Activated CD4-positive, CD25-positive, alpha-beta regulatory T cell treated with anti-CD3 and anti-CD28 coated beads, Interleukin-2, amount 50 U/mL, for 72 hours (primary cell): ENCODE measurements at places on chromosomes 7 and 10.

DNA sequence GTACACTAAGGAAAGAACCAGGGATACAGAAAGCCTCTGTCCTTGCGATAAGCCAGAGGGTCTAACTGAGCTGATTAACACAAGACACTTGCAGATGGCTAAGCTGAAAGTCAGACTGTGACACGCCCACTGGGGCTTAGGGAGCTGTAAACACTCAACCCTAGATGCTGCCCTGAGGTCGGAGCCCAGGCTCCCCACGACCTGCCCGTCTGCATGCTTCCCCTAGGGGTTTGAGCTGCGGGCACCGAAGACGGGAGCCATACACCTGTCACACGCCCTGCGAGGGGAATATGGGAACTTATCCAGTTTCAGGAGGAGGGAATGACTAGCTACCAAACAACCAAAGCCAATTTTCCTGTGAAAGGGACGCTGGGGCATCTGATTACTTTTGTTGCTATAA lies 96.0 kb downstream of the HTR5A start:
- DNase-seq, result no peak

GRCh38 chr10:43188702-43189101 lies 50.5 kb downstream of the CSGALNACT2 start:
- no peak for DNase-seq

- no peak for DNase-seq
Observed at GRCh38 chr7:82250598-82250997, 193.0 kb downstream of the CACNA2D1 start.

DNA sequence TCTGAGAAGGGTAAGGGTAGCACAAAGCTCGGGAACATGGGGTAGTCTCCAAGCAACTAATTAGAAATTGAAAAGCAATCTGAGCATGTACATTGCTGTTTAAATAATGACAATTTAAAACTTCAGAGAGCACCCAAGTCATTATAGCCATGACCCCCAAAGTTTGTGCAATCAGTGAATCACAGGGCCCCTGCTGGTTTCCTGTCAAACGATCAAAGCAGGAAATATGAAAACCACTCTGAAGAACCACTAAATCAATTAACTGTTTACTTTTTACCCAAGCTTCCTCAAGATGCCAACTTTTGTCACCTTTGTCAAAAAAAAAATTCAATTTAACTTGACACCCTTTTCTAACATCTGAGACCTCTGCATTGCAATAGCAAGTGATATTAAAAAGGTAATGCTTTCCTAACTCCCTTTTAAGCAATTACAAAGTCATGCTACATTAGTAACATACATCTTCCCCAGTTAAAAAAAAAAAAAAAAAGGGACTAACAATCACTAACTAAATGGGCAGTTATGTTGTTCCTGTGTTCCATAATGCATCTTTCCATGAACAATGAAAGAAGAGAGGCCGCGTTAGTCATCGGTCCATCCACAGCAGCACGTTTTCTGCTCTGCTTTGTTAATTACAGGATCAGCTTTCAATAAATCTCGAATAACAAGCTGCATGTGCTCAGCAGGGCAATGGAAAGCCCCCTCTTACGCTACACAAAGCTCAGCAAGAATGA lies 80.6 kb downstream of the ETV1 start:
- no peak for DNase-seq

GRCh38 chr10:88386821-88387773 lies 196.0 kb downstream of the RNLS start:
- DNase-seq, result no peak

DNA sequence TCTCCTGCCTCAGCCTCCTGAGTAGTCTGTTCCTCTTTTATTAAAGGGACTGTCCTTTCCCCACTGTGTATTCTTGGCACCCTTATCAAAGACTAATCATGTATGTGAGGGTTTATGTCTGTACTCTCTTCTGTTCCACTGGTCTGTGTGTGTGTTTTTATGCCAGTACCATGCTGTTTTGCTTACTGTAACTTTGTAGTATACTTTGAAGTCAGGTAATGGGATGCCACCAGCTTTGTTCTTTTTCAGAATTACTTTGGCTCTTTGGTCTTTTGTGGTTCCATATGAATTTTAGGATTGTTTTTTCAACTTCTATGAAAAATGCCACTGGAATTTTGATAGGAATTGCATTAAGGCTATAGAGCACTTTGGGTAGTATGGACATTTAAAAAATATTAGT lies 14.1 kb upstream of the AMZ1 start:
- DNase-seq, result no peak

GRCh38 chr10:74652664-74653063 lies 173.7 kb upstream of the KAT6B start:
- no peak for DNase-seq

GRCh38 chr10:42958142-42958868 lies 118.6 kb upstream of the RET start:
- DNase-seq, result no peak

GRCh38 chr10:72464438-72464837 lies 109.7 kb upstream of the DNAJB12 start:
- no peak for DNase-seq

DNA sequence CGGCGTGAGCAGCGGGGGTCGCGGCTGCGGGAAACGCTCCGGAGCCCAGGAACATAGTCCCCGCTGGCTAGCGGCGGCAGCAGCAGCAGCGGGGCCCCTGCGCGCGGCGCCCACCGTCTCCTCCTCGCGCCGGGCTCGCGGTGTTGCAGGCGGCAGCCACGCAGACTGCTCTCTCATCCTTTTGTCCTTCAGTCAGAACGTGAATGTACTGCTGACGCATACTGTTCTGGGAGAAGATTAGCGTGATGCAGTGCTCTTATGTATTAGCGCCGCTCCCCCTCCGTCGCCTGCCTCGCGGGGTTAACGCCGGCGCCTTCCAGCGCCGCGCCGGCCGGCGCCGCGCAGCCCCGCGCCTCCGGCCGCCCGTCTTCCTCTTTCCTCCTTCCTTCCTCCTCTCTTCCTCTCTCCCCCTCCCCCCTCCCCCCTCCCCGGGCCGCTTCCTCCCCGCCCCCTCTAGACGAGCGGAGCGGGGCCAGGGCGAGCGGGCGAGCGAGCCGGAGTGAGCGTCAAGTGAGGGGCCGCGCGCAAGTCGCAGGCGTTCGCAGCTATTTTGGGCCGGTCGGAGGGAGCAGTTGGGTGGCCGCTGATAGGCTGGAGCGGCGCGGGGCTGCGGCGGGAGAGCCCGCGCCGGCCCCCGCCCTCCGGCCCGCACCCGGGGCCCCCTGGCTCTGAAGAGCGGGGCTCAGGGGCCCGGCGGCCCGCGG lies 816 bp upstream of the LRRC4 start:
- peak; percentile 48 for DNase-seq

DNA sequence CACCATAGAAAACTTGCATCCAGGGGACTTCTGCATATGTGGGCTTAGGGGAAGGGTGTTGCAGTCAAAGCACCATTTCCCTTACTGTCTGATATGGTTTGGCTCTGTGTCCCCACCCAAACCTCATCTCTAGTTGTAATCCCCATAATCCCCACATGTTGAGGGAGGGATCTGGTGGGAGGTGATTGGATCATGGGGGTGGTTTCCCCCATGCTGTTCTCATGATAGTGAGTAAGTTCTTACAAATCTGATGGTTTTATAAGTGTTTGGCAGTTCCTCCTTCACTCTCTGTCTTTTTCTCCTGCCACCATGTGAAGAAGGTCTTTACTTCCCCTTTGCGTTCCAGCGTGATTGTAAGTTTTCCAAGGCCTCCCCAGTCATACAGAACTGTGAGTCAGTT lies 177.4 kb downstream of the ADK start:
- no peak for DNase-seq

- no peak for DNase-seq
Observed at GRCh38 chr10:132418527-132419416, 21.8 kb downstream of the PWWP2B start.

GRCh38 chr7:67021260-67021659 lies 24.6 kb downstream of the TYW1 start:
- no peak for DNase-seq

- no peak for DNase-seq
Observed at GRCh38 chr7:133807624-133808492, 319.3 kb upstream of the LRGUK start.

DNA sequence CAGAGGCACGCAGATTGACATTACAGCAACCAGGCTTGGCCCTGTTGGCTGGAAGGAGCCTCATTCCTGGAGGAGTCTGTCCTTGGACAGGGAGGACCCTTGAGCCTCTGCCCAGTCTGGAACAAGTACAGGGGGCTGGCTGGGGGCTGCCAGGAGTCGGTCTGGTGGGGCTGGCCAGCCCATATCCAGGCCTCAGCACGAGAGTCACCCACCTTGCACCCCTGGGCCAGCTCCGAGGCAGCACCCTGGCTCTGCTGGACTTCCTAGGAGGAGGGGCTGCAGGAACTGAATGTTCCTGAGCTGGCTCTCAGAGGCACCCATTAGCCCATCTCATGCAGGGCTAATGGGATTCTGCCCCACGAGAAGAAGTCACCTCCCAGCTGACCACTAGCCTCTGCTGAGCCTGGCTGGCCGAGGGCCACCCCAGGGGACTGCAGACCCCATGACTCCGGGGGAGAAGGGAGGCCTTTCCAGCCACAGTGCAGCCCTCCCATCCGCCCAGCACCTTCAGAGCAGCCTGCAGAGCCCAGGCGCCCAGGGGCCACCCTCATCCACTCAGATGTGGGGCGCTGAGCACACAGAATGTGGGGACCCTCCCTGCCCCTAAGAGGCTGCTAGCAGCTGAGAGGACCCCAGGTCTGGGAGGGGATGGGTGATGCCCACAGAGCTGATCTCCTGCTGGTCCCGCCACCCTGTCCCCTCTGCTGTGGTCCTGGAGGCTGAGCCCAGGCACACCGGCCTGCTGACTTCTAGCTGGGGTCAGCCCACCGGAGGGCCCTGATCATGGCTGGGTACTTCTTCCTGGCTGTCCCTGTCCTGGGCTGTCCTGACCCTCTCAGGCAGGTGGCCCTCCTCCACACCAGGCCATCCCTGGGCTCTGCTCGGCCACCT lies 14.8 kb upstream of the INPP5A start:
- DNase-seq, result peak; percentile 28

GRCh38 chr7:104980841-104981671 lies 32.9 kb upstream of the KMT2E start:
- no peak for DNase-seq

GRCh38 chr10:35684586-35684985 lies 42.5 kb upstream of the FZD8 start:
- no peak for DNase-seq

DNA sequence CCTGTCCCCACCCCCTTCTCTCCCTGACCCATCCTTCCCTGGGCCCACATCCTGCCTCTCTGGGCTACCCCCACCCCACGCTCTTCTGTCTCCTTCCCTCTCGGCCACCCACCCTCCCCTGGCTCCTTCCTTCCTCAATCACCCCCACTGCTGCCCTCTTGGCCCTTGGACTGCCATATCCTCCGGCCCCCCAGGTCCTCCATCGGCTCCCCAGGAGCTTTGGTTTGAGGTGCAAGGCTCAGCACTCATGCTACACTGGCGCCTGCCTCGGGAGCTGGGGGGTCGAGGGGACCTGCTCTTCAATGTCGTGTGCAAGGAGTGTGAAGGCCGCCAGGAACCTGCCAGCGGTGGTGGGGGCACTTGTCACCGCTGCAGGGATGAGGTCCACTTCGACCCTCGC lies 10.9 kb downstream of the EPHB6 start:
- no peak for DNase-seq

GRCh38 chr10:133353202-133353959 lies 4.4 kb downstream of the FUOM start:
- no peak for DNase-seq

DNA sequence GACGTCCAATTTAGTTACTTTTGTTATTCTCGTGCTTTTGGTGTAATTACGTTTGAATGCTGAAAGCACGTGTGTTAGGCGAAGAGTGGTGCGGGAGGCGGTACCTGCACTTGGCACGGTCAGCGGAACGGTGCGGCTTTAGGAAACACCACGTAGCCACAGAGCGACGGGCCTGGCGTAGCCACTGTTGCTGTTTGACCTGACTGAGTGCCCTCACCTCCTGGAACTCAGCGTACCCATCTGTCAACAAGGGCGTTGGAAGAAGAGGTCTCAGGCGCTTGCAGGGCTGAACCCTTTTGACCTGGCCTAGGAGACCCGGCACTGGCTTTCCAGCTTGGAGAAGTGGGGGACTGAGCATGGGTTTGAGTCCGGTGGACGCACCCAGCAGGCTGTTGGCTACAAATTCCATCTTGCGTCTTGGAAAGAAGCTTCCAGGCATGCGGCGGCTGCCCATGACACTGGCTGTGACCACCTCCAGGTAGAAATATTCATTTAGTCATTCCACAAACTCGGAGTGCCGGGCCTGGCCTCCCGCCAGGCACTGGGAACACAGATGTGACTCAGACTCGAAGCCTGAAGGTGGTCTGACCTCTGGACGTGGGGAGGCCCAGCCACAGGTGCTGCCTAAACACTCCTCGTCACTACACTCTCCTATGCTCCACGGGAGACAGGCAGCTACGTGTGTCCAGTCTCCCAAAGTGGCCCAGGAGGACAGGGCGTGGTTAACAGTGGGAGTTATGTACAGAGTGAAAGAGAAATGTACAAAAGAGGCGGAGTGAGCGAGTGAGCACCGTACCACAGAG lies 22.2 kb downstream of the FAM20C start:
- no peak for DNase-seq

DNA sequence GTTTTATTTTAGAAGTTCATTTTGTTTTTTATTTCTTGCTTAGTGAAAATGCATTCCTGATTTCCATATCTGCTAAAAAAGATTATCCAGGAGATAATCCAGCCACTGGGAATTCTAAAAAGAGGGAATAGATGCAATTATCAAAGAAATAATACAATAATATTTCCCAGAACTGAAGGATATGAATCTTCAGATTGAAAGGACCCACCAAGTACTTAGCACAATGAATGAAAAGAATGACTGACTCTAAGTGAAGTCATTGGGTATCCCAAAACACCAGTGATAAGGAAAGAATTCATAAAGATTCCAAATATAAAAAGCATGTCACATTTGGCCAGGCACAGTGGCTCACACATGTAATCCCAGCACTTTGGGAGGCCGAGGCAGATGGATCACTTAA lies 79.3 kb downstream of the REEP3 start:
- no peak for DNase-seq

GRCh38 chr7:21550076-21550475 lies 7.2 kb downstream of the DNAH11 start:
- no peak for DNase-seq

DNA sequence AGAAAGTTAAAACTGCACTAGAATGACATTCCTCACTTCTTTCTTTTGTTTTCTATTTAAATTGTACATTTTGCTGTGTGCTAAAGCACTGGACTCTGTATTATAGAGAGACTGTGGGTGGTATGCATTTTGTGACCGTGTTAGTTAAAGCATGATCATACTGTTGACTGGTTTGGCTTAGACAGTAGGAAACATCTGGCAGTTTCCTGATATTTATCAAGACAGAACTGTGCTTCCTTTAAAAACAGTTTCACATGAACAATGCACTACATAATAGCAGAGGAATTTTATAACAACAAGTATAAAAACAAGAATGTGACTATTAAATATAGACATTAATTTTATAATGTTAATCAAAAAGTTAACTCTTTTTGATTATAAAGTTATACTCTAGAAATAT lies 23.1 kb downstream of the GNG11 start:
- DNase-seq, result no peak

DNA sequence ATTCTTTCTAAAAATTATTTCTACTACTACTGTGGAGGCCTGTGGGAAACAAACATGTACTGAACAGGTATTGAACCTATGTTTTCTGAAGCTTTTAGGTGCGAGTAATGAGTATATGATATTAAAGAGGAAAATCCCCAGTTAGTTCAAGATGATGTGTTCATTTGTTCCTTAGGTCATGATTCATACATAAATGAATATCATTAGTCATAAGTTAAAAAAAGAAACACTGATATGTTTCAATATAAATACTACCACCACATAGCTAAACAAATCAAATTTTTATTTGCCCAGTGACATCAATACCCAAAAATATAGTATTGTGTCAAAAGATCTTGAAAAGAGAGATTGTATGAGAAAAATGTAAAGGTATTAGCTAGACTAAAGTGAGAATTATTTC lies 210.7 kb upstream of the GNAI1 start:
- DNase-seq, result no peak
